ENCODE measurements at places on chromosomes 4 and X.

DNA sequence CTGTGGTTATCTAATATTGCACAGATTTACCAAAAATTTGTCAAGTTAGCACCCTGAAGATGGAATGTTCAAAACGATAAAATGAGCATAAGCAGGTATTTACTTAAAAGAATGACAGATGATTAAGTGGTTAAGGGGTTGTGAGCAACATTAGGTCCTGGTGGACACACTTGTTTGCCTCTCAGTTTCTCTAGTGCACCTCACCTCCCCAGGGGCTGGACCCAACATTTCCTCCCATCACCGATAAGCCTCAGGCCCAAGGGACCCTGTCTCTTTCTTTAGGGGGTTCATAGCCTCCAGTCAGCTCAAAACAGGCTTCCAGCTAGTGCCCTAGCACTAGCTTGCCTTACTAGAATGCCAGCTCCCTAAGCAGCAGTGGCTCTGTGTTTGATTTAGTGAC, 88.0 kb downstream of the ATP11C start:
- no peak for DNase-seq

DNA sequence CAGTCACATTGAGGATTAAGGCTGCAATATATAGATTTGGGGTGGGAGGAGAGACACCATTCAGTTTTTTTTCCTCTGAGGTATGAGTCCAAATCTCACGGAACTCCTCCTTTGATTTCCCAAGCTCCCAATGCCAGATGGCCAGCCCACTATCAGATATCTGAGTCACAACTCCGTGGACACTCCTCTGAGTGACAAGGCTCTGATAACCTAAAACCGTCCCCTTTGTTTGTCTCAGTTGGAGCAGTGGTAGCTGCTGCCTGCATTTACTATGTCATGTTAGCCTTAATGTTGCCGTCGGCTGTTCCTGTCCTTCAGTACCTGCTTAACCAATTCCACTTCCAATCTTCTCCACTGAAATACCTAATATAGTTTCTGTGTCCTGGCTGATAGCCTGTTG, 107.3 kb downstream of the DTHD1 start:
- DNase-seq, result no peak

- no peak for DNase-seq
Measured at GRCh38 chrX:47607091-47607490, 12.6 kb downstream of the SYN1 start.

DNA sequence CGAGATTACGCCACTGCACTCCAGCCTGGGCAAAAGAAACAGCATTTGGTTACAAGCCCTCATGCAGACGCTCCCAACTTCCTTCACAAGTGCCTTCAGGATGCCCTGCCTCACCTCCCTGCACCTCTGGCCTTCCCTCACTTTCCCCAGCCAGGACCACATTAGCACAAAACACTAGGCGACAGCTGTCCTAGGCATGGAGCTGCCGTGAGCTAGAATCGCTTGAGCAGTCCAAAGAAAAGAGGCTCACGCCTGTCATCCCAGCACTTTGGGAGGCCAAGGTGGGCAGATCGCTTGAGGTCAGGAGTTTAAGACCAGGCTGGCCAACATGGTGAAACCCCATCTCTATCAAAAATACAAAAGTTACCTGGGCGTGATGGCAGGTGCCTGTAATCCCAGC, 15.8 kb downstream of the RNF212 start:
- DNase-seq, result no peak

DNA sequence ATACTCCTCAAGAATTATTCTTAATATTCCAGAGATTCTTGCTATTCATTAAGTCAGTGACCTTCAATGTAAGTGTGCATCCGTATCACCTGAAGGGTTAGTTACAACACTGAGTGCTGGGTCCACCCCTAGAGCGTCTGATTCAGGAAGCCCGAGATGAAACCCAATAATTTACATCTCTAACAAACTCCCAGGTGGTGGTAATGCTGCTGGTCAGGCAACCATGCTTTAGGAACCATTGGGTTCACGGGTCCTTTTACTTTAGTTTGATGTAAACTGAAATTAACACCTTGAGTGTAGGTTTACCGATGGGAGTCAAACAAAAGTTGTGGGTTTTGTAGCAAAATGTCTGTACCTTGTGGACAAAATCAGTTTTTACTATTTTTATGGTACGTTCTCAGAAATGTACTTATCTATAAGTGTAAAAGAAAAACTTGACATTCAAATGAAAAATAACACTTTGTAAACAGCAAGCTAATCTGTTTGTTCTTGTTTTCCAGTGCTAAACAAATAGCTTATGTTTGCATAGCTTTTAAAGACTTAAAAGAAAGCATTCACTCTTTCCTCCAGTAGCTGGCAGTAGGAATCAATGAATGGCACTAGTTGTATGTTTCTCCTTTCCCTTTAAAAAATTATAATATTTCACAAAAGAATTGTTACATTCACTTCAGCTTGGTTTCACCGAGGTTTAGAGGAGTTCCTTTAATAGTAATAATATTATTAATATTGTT, 32.7 kb downstream of the ACE2 start:
- peak; percentile 59 for DNase-seq

All from hematopoietic multipotent progenitor cell treated with erythropoietin and hydrocortisone succinate and interleukin-3 and kit ligand, for 6 days (in vitro differentiated cells).